Sigmoid colon (tissue), 7 donors: ENCODE measurements at places on chromosomes 2 and 18. TPM values are rescaled to one million over a fixed set of nuclear protein-coding genes. Genes with fewer than 3 reads are reported as not detected.

Gene CFAP65
- under 0.01 TPM for polyA plus RNA-seq

Gene GGCX
- 22.8 TPM for polyA plus RNA-seq

Gene IMP4
- 48.0 TPM for polyA plus RNA-seq

Gene CIDEA
- polyA plus RNA-seq, result not detected

Gene AQP4
- polyA plus RNA-seq, result 0.25 TPM

Gene RAPH1
- 4.8 TPM for polyA plus RNA-seq

Gene LOXL3
- 1.8 TPM for polyA plus RNA-seq

Gene UGT1A10
- polyA plus RNA-seq, result 27.3 TPM

Gene PLB1
- polyA plus RNA-seq, result 1.8 TPM

Gene SERPINB8
- polyA plus RNA-seq, result 15.6 TPM

Gene PID1
- 71.5 TPM for polyA plus RNA-seq

Gene POMC
- 0.69 TPM for polyA plus RNA-seq

Gene TUBB8B
- 1.2 TPM for polyA plus RNA-seq

Gene NAT8
- not detected for polyA plus RNA-seq

Gene PLCD4
- polyA plus RNA-seq, result 0.64 TPM

Gene KRTCAP3
- polyA plus RNA-seq, result 46.5 TPM

Gene CD8B
- 1.2 TPM for polyA plus RNA-seq

Gene RFTN2
- 1.3 TPM for polyA plus RNA-seq

Gene ALPI
- polyA plus RNA-seq, result 5.3 TPM

Gene IL1RN
- 6.6 TPM for polyA plus RNA-seq

Gene D2HGDH
- polyA plus RNA-seq, result 6.0 TPM

Gene CPO
- polyA plus RNA-seq, result not detected
